ENCODE measurements at places on chromosomes 2 and 18.

- no peak for DNase-seq
Measured at GRCh38 chr2:207121784-207122183, 44.0 kb downstream of the KLF7 start.

- no peak for DNase-seq
Measured at GRCh38 chr18:41600693-41601391, 354.2 kb upstream of the PIK3C3 start.

DNA sequence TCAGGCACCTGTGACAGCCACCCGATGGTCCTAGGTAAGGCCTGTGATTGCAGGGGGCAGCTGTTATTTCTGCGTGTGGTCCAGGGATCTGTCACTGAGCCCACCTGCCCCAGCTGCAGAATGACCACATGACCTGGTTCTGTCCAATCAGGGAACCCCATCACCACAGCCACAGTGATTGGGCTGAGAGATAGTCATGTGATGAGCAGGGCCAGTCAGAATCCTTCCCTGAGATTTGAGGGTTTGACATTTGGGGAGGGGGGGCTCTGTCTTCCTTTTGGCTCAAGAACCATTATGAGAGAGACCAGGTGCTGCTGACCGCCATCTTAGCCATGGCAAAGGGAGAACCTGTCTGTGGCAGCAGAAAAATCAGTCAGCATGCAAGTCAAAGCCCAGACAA is 147.2 kb downstream of the SMAD7 start:
- no peak for DNase-seq

GRCh38 chr18:79608069-79608468 is 71.5 kb upstream of the CTDP1 start:
- no peak for DNase-seq

GRCh38 chr2:100983684-100984310 is 18.3 kb upstream of the RPL31 start:
- no peak for DNase-seq
